Caco-2 (cell line): ENCODE measurements at places on chromosomes 3 and 15.
A peak's percentile ranks its signal among the peaks of the same experiment; 100 is the strongest.

GRCh38 chr3:17639257-17639656 is 103.2 kb downstream of the TBC1D5 start:
- DNase-seq, result no peak

- DNase-seq, result no peak
Observed at GRCh38 chr3:147423798-147424580, 14.8 kb downstream of the ZIC1 start.

- no peak for DNase-seq
Observed at GRCh38 chr3:65343736-65344135, 655.9 kb upstream of the ADAMTS9 start.

DNA sequence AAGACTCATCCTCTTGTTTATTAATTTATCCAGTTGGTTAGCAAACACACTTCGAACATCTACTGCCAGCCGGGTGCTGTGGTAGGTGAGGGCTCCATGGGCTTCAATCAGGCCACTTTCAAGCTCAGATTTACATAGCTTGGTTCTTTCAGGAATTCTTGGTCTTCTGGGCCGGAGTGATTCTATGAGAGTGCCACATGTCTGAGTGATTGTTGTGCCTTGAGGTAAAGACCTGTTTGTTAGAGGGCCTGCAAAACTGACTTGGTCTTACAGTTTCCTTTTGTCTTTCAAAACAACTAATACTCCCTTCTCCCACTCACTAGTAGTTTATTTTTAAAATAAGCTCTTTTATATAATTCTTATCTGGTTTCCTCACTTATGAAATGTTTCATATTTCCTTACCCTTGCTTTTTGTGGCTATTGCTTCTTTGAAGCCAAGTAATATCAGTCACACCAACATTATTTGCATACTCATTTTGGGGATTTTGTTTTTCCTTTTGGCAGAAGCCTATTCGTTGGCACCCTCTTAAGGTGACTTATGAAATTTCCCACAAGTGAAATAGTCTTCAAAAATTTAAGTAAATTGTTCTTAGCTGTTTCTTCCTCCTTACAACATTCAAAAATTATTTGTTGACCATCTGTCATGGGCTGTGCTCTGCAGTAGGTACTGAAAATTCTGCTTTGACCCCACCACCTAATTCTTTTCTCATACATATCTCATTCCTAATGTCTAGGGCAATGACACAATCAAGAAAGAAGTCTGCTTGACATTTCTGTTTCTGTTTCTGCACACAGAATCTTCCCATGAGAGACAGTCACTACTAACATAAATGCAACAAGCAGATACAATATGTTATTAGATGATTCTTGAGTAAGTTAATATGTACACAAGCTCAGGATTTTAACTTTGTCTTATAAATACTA is 120.2 kb downstream of the LRRC28 start:
- no peak for DNase-seq

GRCh38 chr3:14124223-14124614 is 451 bp downstream of the CHCHD4 start:
- DNase-seq, result peak; percentile 72

DNA sequence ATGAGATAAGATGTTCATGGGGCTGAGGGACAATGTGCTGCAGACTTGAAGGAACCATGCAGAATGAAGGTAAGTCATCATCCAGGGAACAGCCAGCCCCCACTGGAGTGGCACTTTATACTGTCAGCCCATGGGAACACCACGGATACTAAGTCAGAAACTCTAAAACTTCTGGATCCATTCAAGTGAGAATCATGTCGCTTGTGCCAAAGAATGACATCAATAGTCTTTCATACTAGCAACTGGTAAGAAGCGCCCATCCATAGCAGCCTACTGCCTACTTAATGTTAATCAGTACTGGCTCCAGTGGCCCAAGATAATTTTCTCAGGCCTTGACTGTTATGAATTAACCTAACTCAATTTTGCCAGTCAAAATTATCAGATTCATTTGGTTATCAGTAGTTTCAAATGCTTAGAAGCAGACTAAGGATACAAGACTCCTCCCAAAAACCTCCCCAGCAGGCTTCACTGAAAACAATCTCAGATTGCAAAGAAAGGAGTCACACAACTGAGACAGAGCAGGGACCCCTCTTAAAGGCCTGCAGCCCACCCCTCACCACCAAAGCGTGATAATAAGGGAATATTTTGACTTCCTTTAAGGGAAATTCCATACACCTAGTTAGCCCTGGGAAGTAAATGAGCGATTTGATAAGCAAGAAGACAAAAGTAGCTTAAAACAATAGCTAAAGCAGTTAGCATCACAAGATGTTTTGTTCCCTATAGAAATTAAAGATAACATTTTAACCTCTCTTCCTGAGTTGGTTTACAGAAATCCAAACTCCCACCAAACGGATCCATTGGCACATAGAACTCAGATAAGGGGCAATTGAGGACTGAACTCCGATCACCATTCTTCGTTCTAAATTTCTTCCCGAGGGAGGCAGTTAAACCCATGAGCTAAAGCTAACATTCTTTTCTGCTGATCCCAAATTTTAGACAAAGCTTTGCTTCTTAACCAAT is 98.8 kb downstream of the TGFBR2 start:
- DNase-seq, result no peak

GRCh38 chr3:65950340-65951326 is 88.1 kb downstream of the MAGI1 start:
- peak; percentile 56 for DNase-seq

DNA sequence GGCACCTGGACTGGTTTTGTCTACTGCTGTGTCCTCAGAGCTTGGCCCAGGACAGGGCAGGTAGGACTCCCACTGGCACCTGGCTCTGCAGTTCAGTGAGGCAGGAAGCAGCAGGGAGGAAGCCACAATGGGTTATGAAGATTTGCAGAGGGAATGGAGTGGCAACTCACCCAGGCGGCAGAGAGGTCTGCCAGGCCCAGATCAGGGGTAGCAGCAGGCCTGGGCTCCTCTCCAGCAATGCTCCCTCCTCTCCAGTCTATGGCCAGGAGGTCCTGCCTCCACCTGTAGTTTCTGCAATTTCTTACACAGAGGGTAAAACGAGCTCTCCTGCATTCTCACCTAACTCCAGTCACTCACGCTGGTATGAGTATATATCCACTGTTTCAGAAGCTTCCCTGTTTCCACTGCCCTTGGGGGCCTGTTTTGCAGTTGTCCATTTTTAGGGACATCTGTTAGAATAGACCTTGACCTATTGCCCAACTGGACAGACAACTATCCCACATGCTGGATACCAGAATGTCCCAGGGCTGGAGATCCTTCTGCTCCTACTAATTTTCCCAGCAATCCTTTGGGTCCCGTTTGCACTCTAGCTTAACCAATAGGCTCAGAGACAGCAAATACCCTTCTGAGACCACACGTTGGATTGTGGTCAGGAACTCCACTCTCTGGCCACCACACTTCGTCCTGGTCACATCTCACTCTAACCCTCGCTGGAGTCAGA is 35.2 kb downstream of the HMCES start:
- peak; percentile 41 for DNase-seq

- no peak for DNase-seq
Observed at GRCh38 chr3:13233487-13234485, 160.6 kb upstream of the IQSEC1 start.

- DNase-seq, result no peak
Observed at GRCh38 chr3:169122416-169122815, 541.1 kb downstream of the MECOM start.

DNA sequence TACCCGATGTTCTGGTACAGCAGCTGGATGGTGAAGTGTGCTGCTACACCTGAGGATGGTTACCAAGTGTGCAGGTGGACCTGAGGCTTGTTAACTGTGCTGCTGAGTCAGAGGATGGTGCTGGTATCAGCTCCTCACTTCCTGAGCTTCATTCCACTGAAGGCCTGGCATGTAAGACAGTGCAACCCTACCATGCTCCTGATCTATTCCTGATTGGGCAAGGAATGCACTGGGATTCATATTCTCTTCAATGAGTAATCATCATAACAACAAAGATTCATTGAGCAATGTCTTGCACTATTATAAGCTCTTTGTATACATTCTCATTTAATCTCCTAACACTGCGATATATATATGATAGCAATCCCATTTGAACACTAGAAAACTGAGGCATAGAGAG is 62.9 kb upstream of the THSD4 start:
- no peak for DNase-seq

GRCh38 chr15:64634027-64634426 is 141.4 kb downstream of the RBPMS2 start:
- no peak for DNase-seq

- DNase-seq, result no peak
Observed at GRCh38 chr3:110419601-110420000, 652.0 kb upstream of the NECTIN3 start.

GRCh38 chr15:72790302-72790910 is 6.8 kb upstream of the ADPGK start:
- no peak for DNase-seq

GRCh38 chr15:92277776-92278175 is 115.9 kb upstream of the ST8SIA2 start:
- no peak for DNase-seq

- peak; percentile 55 for DNase-seq
Observed at GRCh38 chr3:129123314-129124060, 1.9 kb upstream of the RAB43 start.

- DNase-seq, result no peak
Observed at GRCh38 chr15:100940767-100941379, 21.7 kb downstream of the LRRK1 start.

DNA sequence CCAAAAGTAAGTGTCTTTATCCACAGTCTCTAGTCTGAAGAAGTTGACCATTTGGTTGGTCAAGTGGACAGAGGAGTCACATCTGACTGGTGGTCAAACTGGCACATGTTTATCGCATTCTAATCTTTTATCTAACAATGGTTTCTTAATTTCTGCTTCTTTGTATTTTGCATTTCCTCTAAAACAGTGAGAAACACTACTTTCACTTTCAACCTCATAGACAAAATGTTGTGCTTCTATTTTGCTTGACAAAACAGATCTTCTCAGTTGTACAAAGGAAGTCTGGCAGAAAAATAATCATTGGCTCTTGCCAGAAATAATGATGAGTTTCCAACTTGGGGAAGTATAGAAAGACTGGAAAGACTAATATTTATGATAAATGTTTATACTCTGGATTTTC is 103.9 kb downstream of the MME start:
- no peak for DNase-seq

DNA sequence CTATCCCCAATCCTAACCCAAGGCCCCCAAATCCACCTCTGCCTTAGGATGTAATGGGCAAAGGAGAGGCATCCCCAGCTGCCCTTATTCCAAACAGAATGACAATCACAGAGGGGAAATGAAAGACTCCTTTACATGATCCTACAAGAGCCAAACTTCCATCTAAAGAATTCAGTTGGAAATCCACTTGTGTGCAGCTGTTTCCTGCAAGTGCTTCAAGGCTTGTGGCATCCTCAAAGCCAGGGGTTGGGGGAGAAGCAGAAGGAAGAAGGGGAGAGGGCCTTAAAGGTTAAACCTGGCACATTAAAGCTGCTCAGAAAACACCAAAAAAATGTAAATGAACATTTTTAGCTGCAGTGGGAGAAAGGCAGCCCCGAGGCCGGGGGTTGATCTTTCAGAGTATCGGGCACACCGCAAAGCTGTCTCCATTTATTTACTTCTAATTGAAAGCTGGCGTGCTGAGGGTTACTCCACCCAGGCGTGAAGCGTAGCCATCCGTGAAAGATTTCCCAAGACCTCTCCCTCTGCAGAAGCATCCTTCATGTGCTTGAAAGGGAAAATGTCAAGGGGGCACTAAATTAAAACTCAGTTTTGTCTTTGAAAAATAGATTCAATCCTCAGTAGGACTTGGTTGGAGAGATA is 217.8 kb downstream of the SHQ1 start:
- DNase-seq, result no peak

- DNase-seq, result peak; percentile 55
Observed at GRCh38 chr3:111517801-111518200, 24.2 kb upstream of the CD96 start.

GRCh38 chr15:34341381-34342212 is 1.3 kb downstream of the NOP10 start:
- DNase-seq, result no peak

GRCh38 chr3:12483872-12484197 is 445 bp upstream of the TSEN2 start:
- no peak for DNase-seq

- DNase-seq, result no peak
Observed at GRCh38 chr3:115217292-115217677, 70.2 kb upstream of the ZBTB20 start.

- DNase-seq, result no peak
Observed at GRCh38 chr15:39362821-39363561, 217.9 kb upstream of the THBS1 start.

- DNase-seq, result no peak
Observed at GRCh38 chr3:173217127-173217526, 76.1 kb upstream of the SPATA16 start.

GRCh38 chr3:44326019-44326418 is 12.5 kb upstream of the TCAIM start:
- DNase-seq, result no peak

- no peak for DNase-seq
Observed at GRCh38 chr3:106683953-106684620, 693.2 kb upstream of the CCDC54 start.

DNA sequence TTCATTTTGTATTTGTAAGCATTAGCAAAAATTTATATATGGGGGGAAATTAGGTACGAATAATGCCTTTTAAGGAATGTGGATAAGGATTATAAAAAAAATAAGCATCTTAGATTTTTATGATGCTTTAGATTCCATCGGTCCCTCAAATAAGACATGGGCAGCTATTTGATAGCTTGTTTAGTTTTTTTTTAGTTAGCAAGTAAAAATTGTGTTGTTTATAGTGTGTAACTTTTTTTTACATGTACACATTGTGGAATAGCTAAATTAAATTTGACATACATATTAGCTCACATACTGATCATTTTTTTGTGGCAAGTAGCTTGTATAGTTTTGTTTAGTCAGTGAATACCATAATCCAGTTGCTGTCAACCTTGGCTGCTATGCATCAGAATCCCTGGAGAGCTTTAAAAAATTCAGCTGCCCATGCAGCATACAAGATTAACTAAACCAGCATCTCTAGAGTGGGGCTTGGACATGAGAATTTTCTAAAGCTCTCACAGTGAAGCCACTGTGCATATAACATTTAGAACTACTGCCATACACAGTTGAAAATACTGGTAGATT is 53.9 kb downstream of the TMOD3 start:
- DNase-seq, result no peak

- no peak for DNase-seq
Observed at GRCh38 chr15:69763831-69764230, 311.2 kb downstream of the RPLP1 start.

DNA sequence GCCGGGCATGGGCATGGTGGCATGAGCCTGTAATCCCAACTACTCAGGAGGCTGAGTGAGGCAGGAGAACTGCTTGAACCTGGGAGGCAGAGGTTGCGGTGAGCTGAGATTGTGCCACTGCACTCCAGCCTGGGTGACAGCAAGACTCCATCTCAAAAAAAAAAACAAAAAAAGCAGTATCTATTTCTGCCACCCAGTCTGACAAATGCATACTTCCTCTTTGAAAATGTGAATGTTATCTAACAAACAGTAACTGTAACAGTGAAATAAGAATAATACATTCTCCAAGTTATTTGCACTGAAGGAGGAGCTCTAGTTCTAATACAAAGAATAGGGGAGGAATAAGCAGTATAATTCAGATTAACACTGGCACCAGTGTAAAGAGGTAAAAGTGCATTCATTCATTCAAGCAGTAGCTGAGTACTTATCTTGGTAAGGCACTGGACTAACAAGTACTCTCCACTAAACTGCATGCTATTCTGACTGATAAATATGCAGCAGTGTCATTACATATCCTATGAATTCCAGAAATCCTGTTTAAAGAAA is 12.9 kb downstream of the VPS13C start:
- no peak for DNase-seq

GRCh38 chr3:195907934-195908693 is at the start of gene TNK2:
TNK2 (minus strand) TSS chr3:195908551; CDS start chr3:195888588, 19,963 bp downstream.
- peak; percentile 43 for DNase-seq
